ENCODE measurements at places on chromosomes 1 and 21.

DNA sequence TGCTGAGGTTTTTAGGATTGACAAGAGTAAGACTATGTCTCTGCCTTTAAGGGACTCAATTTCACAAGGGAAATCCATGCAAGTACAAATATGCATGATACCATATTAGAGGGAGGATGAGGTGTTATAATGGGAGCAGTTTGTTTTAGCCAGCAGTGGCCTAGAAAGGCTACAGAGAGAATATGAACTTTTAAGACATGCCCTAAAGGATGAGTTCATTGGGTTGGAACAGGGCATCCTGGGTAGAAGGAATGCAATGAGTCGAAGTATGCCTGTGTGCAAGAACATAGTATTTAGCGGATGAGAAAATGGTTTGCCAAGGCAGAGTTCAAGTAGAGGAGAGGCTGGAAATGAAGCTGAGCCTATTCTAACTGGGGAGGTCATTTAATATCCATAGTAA, 32.6 kb upstream of the LEPR start:
- DNase-seq = no peak

- DNase-seq = no peak
These were observed 6.8 kb downstream of the RPE65 start for GRCh38 chr1:68442822-68443556.

DNA sequence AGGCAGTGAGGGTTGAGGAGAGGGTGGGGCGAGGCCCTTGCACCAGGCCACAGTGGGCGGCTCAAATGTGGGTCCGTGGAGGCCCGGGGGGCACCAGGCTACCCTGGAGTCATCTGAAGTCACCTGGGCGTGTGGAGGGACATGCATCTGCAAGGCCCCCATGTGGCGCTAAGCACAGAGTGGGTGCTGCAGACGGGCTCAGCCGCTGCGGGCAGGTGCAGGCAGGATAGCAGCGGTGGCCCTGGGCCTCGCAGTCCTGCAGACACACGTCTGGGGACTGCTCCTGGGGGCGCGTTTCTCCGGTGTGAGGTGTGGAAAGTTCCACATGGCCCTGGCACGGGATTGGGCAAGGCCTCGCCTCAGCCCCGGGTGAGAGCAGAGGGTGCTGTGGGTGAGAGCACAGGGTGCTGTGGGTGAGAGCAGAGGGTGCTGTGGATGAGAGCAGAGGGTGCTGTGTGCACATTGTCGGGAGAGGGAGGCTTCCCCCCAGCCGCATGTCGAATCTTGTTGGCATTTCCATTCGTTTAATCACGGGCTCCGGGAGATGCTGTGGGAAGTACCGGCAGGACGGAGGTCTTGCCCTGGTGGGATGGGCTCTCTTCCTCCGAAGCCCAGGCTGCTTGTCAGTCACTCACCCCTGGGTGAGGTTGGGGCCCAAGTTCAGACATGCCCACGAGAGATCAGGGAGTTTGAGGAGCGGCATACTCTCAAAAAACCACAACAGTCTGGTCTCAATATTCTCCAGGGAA, 46.5 kb downstream of the TP73 start:
- DNase-seq = no peak

DNA sequence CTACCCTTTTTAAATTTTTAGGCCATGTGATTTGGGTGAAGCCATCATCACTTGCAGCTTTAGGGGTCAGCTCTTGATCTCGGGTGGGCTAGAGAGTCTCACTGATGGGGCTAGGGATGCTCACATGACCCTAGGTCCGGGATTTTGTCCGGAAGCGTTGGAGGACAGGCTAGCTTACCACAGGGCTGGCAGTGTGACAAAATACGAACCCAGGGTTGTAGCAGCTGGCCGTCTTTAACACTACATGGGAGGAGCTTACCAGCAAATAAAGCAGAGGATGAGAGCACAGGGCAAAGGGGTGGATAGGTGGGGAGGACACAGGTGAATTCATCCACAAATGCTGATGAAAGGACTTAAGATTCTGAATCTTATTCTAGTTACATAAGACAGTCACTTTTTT, 21.9 kb downstream of the GPR161 start:
- DNase-seq = no peak

GRCh38 chr1:13675151-13675651, 24.8 kb upstream of the PRDM2 start:
- DNase-seq = no peak

DNA sequence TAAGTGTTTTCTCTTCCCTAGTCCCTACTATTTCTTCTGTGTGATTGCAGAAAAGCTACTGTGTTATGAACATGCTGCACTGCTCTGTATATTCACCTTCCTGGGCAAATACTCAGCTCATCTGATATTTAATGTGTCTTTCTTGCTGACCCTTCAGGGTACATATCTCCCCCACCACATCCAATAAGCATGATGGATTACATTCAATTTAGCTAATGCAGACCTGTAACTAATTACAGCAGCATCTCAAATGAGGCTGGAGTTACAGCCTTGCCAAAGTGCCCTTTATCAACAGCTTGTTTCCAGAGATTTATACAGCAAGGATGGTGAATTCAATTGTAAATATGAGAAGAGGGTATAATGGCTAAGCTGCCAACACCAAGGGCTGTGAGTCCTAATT, 144.0 kb downstream of the KCNH1 start:
- no peak for DNase-seq

- DNase-seq = no peak
These were observed 71.2 kb downstream of the LHX4 start for GRCh38 chr1:180301135-180301742.

DNA sequence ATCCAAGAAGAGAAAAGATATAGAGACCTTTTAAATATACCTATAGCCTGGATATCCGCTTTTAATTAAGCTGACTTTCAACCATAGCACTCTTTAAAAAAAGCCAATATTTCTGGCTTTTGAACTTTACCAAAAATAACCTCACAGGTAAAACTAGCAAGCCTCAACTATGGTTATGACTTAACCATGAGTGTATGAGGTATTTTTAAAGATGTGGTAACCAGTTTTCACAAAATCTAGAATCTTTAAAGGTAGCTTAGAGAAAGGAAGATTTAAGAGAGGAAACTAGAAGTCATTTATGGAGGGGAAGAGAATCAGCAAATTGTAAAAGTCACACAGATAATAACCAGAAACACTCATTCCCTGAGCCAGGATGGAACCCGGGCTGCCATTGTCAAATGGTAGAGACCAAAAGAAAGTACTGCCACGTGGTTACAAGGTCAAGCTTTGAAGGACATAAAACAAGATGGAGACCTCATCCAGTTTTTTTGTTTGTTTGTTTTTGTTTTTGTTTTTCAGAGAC, 288.4 kb upstream of the RGS18 start:
- no peak for DNase-seq

- no peak for DNase-seq
These were observed 82.4 kb downstream of the ABCA4 start for GRCh38 chr1:94038511-94038910.

- no peak for DNase-seq
These were observed 358.9 kb downstream of the RPS6KC1 start for GRCh38 chr1:213409971-213410370.

- no peak for DNase-seq
These were observed 16.3 kb downstream of the PIK3C2B start for GRCh38 chr1:204478172-204478899.

DNA sequence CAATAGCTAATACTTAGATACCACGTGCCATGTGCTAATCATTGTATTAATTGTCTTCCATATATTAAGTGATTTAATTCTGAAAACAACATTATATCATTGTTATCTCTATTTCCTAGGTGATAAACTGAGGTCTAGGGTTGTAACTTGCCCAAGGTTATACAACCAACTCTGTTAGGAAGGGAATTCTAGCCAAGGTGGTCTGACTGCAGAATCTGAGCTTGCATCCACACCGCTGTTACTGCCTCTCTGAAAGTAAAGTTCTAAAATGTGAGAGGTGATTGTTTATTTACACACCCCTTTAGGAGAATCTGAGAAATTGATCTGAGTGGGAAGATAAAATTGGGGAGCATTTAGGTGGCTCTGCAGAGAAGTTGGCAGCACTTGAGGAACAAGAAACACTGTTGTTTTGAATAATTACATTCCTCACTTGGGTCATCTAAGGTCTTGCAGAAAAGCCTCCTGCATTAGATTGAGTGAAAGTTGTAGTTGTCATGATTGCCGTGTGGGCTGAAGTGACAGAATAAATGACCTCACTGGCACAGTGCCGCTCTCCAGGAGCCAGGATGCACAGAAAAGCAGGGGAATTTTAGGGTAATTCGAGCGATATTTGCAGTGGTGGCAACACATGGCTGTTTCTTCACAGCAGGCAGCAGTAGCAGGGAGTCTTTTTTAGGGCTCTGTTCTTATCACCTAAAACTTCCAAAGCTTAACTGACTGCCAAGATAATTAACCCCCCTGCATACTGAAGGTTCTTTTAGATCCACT, 121.7 kb downstream of the ADGRL4 start:
- no peak for DNase-seq

DNA sequence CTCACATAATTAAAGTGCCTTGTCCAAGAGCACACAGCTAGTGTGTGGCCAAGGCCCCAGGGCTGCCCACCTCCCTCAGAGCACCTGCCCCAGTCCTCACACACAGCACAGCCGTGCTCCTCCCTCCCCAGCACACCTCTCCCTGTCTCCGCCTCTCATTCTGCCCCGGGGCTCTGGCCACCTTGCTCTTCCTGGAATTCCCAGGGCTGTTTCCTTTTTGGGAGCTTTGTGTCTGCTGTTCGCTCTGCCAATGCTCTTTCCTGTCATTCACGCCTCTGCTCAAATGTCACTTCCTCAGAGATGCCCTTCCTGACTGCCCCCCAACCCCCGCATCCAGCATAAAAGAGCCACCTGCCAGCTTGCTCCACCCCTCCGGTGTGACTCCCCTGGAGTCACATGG, 13.3 kb downstream of the SLC6A17 start:
- no peak for DNase-seq

- DNase-seq = no peak
These were observed 14.4 kb downstream of the FAAH start for GRCh38 chr1:46408356-46409062.

DNA sequence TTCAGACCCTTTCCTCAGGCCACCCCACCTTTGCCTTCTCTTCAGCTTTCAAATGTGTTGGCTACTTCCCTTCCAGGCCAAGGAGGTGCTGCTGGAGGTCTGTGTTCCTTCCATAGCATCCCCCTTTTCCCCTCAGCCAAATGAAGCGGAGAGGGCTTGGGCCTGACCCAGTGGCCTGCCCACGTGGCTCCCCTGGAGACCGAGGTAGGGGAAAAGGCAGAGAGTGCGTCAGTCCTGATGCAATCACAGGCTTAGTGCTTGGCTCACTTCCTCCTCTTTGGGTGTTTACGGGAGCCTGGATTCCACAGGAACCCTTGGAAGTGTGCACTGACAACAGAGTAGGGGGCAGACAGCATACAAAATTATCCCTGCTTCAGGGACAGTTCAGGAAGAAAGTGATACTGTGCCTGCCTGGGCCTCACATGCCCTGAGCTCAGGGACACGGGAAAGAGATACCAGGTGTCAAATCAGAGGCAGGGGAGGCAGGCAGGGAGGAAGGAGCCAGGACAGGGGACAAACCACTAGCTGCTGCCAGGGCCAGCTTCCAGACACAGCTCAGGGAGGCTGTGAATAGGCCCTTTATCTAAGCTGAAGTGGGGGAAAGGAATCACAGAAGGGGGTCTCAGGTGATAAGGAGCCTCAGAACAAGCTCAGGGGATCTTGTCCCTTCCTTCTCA, 16.6 kb upstream of the PTP4A2 start:
- DNase-seq = no peak

DNA sequence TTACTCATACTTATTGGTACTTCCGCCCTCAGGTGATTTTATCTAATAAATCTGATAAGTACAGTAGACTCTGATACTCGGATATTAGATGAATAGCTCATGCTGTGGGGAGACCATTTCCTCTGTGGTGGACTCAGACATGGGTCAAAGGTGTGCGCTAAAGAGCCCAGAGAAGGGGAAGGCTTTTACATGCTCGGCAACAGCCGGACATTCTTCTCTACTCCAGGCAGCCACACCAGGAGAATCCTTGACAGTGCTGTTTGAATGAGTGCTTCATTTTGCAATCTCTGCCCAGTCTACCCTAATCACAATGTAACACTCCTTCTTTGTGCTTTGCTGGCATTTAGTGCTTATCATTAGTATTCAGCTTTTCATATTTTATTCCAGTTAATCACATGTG, 322.2 kb upstream of the USP25 start:
- DNase-seq = no peak

GRCh38 chr21:34807146-34807880, 138.5 kb downstream of the CLIC6 start:
- no peak for DNase-seq

GRCh38 chr1:117671781-117672501, 66.1 kb downstream of the TENT5C start:
- DNase-seq = no peak

- DNase-seq = no peak
These were observed 19.8 kb downstream of the CSF1 start for GRCh38 chr1:109930252-109930993.

- DNase-seq = no peak
These were observed 201.9 kb downstream of the PLPP3 start for GRCh38 chr1:56377431-56377830.

- DNase-seq = no peak
These were observed 5.0 kb downstream of the TSTD1 start for GRCh38 chr1:161033751-161034150.

DNA sequence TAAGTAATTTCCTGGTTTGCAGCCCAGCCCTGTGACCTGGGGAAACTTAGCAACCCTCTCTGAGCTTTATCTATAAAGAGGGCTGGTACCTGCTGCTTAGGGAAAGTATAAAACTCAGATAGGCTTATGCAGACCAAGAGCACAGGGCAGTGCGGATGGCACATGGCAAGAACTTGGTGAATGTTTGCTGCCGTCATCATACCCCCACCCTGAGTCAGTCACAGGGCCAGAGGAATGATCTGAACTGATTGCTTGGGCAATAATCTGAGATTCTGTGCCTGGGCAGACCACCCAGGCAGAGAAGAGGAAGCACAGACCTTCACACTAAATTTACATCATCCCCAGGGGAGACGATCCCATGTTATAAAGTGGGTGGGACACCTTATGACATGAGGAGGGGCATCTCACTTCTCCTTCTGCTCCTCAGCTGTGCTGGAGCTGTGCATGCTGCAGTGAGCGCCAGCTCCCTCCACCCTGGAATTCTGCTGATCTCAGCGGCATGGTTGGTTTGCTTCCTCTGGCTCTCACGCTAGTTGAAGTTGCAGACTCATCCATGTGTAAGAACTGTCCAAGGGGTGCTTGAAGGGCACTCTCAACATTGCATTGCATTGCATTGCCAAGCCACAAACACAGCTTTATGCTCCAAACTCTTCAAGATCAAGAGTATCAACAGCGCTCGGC, 197.1 kb downstream of the AJAP1 start:
- no peak for DNase-seq

DNA sequence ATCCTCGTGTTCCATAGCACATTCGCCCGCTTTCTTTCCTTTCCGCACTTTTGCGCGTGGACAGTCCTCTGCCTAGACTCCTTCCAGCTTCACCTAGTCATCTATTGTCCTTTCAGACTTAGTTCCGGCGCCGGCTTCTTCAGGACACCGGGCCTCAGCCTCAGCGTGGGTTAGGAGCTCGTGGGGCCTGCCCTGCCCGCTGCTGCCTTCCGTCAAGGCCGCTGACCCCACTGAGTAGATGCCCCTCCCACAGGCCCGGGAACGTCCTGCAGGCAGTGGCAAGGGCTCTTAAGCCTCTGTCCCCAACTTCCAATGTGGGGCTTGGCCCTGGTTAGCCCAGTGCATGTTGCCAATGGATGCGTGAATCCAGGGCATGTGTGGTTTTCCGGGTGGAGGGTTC, 11.4 kb downstream of the DMRTB1 start:
- no peak for DNase-seq
